Mammary epithelial cell (primary cell): ENCODE measurements at places on chromosomes 3 and 15. TPM values are rescaled to one million over a fixed set of nuclear protein-coding genes. Genes with fewer than 3 reads are reported as not detected.

Gene SHQ1
- total RNA-seq, result 20.2 and 23.0 TPM in 2 replicates

Gene TUSC7
- not detected for total RNA-seq

Gene KNL1
- 7.4 and 21.3 TPM in 2 replicates for total RNA-seq

Gene SERPINI2
- total RNA-seq, result not detected

Gene ATP10A
- 6.5 TPM for total RNA-seq

Gene KLHDC8B
- total RNA-seq, result 8.7 and 10.9 TPM in 2 replicates

Gene CLEC3B
- total RNA-seq, result 0.40 TPM in 1 of 2 replicates, not detected in the other

Gene IL5RA
- total RNA-seq, result not detected

Gene CORO2B
- 4.3 TPM for total RNA-seq

Gene GOLGA6L10
- total RNA-seq, result 0.33 TPM

Gene GABRB3
- not detected in 2 replicates for total RNA-seq

Gene XCR1
- not detected in 2 replicates for total RNA-seq

Gene DUOXA2
- total RNA-seq, result not detected in 2 replicates

Gene MEGF11
- total RNA-seq, result not detected in 2 replicates

DNA sequence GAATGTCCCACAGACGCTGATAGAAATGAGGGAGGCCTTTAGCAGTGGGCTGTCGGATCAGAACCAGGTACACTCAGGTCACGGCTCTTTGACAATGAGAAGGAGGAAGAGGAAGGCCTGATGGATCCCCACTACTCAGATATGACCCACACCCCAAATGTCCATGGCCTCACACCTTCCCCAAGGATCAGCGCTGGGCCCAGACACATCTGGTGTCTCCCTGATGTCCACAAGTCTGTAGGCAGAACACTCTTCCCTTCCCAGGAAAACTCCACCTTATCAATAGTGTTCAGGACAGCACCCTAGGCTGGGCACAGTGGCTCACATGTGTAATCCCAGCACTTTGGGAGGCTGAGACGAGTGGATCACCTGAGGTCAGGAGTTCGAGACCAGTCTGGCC is 33.3 kb upstream of the SFMBT1 start:
- no peak for DNase-seq

DNA sequence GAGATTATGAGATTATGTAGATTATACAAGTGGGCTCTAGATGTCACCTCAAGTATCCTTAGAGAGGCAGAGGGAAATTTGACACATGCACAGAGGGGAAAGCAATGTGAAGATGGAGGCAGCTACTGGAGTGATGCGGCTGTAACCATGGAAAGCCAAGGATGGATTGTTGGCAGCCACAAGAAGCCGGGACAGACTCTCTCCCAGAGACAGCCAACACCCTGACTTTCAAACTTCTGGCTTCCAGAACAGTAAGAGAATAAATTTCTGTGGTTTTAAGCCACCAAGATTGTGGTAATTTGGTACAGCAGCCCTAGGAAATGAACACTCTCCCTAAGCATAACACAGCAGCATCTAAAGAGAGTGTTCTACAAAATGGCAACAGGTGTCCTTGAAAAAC is 34.4 kb upstream of the PRICKLE2 start:
- no peak for DNase-seq

- peak; percentile 17 for DNase-seq
Measured at GRCh38 chr3:15636028-15636709, 34.6 kb downstream of the BTD start.

GRCh38 chr3:69774029-69774428 is 34.8 kb downstream of the MITF start:
- no peak for DNase-seq

GRCh38 chr15:25763954-25764353 is 99.2 kb downstream of the ATP10A start:
- DNase-seq, result no peak

DNA sequence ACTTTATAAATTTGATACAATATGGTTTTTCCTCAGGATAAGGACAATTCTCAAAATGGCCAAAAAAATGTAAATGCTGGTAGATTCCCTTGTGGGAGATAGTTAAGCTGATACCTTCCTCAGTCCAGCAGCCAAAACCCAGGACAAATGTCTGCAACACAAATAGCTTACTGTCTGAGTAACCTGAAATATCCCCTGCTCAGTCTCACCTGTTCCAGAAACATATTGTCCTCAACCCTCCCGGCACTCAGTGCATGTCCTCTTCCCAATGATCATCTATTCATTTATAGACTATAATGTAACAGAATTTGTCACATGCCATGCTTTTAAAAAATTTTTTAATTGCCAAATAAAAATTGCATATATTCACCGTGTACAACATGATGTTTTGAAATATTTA is 12.2 kb downstream of the RBSN start:
- no peak for DNase-seq

DNA sequence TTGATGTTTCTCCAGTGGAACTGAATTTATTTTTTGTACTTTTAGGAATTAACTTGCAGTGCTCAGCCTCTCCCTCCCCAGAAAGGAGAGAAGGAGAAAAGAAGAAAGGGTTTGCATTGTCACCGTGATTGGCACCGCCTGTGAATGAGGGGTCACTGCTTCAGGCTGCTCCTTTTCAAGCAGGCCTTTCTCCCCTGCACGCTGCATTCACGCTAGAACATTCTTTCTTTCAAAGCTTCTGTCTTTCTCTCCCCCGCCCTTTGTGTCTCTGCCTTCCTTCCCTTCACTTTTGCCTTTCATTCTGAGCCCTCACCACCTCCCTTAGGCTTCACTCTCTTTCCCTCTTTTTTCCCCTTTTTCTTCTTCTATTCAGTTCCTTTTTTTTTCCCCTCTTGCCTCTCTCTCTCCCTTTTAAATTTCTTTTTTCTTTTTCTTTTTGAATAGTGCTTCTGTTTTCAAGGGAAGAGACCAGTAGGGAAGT is 42.4 kb downstream of the ZNF710 start:
- no peak for DNase-seq

- DNase-seq, result peak; percentile 38
Measured at GRCh38 chr3:140953028-140953960, 11.7 kb downstream of the SLC25A36 start.

GRCh38 chr3:36562945-36563344 is 182.6 kb downstream of the STAC start:
- DNase-seq, result no peak

- DNase-seq, result peak; percentile 28
Measured at GRCh38 chr15:66253418-66254088, at the start of gene MEGF11. Gene MEGF11, minus strand, starts transcription at chr15:66253750. Its CDS starts 125,347 bp downstream, at chr15:66128403.

GRCh38 chr3:29374226-29374625 is 93.4 kb downstream of the RBMS3 start:
- no peak for DNase-seq

DNA sequence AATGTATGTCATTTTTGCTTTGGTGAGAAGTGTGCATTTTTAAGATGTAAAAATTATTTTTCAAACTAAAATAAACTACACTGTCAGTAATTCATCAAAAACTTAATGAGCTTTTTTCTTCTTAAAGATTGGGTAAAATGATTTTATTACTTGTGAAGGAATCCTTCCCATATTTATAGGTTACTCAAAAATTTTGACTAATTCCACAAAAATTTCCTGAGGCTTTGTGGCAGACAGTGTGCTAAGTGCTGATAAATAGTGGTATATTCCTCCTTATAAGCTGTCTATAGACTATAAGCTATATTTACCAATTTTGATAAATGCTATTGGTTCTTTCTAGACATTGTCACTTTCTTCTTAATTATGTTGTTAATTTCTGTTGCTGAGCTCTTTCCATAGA is 284.5 kb upstream of the SEMA6D start:
- no peak for DNase-seq

GRCh38 chr15:63238796-63239195 is 38.6 kb upstream of the APH1B start:
- DNase-seq, result peak; percentile 94

DNA sequence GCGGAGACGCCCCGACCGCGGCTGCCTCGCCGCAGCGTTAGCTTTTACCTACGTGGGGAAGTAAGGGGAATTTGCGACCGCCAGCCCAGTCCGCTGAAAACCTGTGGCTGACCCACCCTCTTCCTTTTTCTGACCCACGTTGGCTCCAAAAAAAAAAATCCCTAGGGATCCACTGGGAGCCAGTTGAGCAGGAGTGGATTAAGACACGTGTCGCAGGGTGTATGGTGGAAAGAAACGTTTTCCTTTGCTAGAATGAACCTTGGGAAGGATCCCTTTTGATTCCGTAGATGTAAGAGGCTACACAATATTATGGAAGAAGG is 575 bp upstream of the PCYT1A start:
- DNase-seq, result no peak

DNA sequence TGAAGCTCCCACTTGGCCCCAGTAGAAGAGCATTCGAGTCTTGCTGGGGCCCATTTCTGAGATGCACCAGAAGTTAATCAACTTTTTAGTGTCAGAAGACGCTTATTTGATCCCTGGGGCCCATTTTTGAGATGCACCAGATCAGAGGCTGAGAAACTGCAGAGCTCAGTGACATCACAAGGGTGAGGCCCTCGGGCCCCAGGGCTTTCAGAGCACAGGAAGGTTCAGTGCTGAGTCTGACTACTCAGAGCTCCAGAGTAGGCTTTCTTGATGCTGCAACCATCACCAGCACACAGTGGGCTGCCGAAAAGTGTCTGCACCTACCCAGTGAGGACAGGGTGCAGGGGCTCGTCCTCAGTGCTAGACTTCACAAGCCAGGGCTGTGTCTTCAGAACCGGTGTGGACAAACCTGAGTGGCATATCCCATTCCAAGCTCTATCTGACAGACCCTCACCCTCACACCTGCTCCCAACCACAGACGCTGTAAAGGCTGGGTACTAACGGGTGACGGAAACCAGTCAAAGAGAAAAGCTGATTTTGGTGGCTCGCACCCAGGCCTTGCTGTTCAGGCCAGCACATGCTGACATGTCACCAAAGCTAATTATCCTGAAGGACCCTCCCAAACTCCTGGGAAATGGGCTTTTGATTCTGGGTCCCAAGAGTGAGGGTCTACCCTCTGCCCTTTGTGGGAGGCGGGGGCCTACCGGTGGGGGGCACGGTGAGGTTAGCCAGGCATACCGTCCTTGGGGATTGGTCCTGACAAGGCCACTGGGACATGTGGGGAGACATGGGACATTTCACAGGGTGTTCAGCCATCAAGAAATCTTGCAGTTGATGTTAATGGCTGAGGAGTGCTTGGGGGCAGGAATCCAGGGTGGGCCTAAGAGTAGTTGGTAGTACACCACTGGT is 83.0 kb downstream of the PDCD6IP start:
- no peak for DNase-seq

DNA sequence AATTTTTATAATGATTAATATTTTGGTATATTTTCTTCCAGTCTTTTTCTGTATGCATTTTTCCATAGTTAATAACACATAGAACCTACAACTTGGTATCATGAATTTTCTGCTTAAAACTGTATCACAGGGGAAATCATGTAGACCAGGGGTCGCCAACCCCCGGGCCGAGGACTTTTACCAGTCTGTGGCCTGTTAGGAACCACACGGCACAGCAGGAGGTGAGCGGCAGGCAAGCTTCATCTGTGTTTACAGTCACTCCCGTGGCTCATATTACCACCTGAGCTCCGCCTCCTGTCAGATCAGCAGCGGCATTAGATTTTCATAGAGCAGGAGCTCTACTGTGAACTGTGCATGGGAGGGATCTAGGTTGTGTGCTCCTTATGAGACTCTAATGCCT is 54.7 kb downstream of the RPL22L1 start:
- DNase-seq, result no peak

DNA sequence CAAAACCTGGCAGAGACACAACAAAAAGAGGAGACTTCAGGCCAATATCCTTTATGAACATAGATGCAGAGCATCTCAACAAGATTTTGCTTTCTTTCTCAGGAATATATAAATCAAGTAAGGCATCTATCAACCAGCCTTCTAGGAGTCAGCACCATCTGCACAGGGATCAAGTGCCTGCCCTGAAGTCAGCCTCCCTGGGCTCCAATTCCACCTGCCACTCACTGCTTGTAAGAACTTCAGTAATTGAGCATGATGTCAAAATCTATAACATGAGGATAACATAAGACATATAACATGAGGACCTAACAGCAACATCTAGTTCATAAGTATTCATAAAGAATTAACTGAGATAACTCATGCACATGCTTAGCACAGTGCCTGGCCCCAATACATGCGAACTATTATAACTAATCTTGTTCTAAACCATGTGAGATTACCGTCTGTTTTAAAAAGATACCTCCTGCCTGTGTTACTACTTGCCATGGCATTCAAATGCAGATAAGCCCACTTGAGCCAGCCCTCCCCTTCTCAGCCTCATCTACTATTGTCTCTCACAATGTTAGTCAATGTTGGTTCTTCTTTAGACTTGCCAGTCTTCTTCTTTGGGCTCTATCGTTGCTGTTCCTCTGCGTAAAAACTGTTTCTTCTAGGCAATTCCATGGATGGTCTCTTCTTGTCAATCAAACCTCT is 91.6 kb downstream of the PLD1 start:
- no peak for DNase-seq

- DNase-seq, result no peak
Measured at GRCh38 chr3:183070892-183071291, 28.4 kb downstream of the MCCC1 start.

GRCh38 chr3:111828530-111828929 is 30.5 kb upstream of the PHLDB2 start:
- no peak for DNase-seq

- no peak for DNase-seq
Measured at GRCh38 chr3:31167666-31168065, 273.2 kb upstream of the GADL1 start.

- DNase-seq, result no peak
Measured at GRCh38 chr3:101791778-101792177, 12.8 kb downstream of the NXPE3 start.

GRCh38 chr3:77147836-77148578 is 108.1 kb downstream of the ROBO2 start:
- no peak for DNase-seq

GRCh38 chr3:23481616-23482278 is 278.6 kb downstream of the UBE2E2 start:
- DNase-seq, result no peak

DNA sequence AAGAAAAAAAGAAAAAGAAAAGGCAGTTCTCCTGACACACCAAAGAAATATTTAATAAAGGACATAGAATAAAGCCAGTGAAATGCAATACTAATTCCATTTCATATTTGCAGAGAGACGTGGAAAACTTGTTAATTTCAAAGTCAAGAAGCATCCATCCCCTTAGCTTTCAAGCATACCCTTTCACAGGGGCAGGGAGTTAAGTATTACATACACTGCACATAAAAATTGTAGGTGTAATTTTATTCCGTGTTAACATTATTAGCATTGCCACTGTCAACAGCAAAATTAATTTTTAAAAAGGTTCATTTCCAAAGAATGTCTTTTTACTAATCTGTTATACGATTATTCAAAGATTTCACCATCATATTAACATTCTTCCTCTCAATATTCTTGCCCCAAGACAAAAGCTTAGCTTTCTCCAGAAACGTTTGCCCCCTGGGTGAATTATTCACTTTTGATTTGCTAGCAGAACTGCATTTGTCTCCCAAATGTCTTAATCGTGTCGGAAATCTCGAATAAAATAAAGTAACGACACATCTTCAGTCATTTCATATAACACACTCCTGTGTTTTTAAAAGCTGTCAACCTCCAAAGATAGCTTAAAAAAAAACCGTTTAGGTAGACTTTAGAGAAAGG is 517.9 kb downstream of the MECOM start:
- no peak for DNase-seq
